ENCODE measurements at places on chromosomes 2 and 18.

DNA sequence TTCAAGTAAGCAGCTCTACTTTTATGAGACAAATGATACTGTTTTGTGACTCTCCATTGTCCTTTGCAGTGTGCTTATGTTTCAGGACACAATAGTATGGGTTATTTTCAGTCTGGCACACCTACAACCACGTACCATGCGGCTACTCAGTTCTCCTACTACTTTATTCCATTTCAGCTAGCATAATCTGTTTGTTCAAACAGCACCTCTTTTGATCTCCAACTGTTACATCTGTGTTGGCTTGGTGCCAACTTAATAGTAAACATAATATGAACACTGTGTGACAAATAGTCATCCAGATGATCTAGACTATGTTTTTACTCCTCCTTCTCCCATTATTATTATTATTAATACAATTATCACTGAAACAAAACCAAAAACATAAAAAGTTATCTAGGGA, 40.5 kb downstream of the MYO3B start:
- DNase-seq = no peak

DNA sequence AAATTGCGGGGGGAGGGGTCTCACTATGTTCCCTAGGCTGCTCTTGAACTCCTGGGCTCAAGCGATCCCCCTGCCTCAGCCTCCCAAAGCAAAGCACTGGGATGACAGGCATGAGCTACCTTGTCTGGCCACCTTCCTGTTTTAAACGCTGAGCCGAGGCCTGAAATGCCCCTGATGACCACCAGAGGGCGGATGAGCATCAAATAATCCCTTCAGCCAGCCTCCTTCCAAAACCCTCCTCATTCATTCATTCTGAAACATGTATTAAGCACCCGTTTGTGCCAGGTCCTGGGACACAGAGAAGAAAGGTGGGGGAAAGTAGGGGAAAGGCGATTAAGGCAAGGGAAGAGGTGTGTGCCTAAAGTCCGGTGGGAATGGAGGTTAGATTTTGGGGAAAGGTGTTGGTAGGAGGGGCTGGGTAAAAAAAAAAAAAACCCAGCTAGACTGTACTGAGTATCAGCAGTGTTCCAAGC, 30.7 kb upstream of the PTMA start:
- DNase-seq = peak; percentile 83

- no peak for DNase-seq
These were observed 44.5 kb upstream of the FOSL2 start for GRCh38 chr2:28348149-28348567.

GRCh38 chr2:191049728-191050639, 36.0 kb upstream of the STAT1 start:
- no peak for DNase-seq

GRCh38 chr18:50274044-50274442, 7.3 kb downstream of the MBD1 start:
- DNase-seq = no peak

DNA sequence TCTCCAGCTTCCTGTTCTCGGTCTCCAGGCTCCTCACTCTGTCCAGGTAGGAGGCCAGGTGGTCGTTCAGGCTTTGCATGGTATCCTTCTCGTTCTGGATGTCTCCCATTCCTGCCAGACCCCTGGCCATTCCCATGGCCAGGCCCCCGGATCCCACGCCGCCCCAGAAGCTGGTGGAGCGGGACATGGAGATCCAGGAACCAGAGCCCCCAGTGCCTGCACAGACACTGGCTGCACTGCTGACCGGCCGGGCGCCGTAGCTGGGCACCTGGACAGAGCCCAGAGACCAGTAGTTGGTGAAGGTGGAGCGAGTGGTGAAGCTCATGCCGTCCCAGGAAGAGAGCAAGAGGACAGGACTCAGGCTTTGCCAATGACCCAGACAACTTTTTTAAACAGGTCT, 129.1 kb upstream of the WDR75 start:
- no peak for DNase-seq

DNA sequence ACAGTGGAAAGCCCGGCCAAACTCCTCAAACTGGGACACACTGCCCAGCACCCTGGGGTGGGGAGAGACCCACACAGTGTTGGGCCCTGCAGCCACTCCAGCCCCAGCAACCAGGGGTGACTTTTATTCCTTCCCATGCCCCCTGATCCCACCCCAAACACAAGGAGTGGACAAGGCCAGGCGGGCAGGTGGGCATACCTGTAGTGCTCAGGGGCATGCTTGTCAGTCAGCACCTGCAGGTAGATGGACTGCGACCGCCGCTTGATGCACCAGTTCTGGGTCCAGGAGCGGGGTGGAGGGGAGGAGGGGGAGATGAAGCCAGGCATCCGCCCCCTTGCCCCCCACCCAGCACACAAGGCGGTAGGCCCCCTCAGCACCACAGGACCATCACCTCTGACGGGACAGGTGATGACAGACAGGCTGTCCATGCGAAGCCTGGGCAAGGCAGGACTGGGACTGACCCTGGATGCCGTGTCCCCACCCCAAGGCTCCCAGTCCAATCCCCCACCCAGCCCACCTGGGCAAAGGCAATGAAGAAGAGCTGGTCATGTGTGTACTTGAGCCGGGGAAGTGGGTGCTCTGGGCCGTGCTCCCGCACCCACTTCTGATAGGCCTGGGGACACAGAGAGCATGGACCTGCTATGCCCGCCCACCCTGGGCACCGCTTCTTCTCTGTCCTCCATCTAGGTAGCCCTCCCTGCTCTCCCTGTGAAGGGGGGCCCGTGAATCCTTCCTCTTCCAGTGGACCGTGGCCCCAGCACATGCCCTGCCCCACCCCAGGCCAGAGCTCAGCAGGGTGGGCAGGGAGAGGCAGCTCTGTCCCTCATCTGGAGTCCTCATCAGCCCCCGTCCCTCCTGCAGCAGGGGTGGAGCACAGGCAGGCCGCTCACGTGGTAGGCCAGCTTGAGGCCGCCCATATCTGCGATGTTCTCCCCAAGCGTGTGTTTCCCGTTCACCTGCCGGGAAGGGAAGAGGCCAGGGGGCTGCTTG, 7.1 kb downstream of the ECEL1 start:
- DNase-seq = no peak

- DNase-seq = peak; percentile 1
These were observed 284.7 kb downstream of the CMPK2 start for GRCh38 chr2:6580982-6581381.

DNA sequence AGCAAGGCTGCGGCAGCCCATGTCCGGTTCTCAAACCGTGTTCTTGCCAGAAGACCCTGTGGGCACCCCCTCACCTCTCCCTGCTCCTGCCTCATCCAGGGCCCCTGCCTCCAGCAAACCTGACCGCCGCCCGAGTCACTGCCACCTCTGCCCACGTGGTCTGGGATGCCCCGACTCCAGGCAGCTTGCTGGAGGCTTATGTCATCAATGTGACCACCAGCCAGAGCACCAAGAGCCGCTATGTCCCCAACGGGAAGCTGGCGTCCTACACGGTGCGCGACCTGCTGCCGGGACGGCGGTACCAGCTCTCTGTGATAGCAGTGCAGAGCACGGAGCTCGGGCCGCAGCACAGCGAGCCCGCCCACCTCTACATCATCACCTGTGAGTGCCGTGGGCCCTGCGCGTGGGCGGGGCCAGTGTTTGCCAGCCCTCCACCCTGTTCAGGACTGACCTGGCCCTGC, 32.2 kb downstream of the MTERF4 start:
- no peak for DNase-seq

- DNase-seq = no peak
These were observed 98.2 kb downstream of the BABAM2 start for GRCh38 chr2:27988718-27989117.

- DNase-seq = peak; percentile 42
These were observed 100.7 kb upstream of the CCDC195 start for GRCh38 chr2:224816816-224817215.

- no peak for DNase-seq
These were observed 17.1 kb downstream of the THAP4 start for GRCh38 chr2:241619597-241620418.

DNA sequence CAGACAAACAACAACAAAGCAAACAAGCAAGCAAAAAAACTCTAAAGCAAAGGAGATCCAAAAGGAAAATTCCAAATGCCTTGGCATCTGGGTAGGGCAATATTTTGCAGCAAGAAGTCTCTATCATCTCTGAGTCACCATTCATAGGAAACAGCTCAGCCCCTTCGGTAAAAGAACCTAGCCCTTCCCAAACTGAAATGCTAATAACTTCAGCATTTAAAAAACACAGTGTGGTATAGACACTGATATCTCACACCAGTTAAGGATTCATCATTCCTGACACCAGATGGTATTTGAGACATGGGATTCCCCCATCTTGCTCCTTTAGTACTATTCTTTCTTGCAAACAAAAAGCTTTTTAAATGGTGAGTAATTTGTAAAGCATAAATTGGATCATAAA, 491.8 kb downstream of the TXNL1 start:
- no peak for DNase-seq

DNA sequence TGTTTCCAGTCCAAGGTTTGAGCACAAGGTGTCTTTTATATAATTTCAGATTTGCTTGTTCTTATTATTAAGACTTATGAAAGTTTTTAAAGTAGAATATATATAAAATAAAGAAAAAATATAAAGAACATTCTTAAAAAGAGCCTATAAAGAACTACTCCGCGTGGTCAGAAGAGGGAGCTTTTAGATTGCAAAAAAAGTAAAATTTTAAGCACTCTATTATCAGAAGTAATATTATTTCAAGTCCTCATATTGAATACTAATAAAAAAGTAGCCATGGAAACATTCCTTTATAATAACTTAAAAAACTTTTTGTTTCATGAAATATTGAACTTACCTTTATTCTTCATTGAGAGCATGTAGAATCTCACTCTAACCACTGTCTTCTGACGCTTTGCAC, 51.4 kb downstream of the LINC00305 start:
- no peak for DNase-seq

DNA sequence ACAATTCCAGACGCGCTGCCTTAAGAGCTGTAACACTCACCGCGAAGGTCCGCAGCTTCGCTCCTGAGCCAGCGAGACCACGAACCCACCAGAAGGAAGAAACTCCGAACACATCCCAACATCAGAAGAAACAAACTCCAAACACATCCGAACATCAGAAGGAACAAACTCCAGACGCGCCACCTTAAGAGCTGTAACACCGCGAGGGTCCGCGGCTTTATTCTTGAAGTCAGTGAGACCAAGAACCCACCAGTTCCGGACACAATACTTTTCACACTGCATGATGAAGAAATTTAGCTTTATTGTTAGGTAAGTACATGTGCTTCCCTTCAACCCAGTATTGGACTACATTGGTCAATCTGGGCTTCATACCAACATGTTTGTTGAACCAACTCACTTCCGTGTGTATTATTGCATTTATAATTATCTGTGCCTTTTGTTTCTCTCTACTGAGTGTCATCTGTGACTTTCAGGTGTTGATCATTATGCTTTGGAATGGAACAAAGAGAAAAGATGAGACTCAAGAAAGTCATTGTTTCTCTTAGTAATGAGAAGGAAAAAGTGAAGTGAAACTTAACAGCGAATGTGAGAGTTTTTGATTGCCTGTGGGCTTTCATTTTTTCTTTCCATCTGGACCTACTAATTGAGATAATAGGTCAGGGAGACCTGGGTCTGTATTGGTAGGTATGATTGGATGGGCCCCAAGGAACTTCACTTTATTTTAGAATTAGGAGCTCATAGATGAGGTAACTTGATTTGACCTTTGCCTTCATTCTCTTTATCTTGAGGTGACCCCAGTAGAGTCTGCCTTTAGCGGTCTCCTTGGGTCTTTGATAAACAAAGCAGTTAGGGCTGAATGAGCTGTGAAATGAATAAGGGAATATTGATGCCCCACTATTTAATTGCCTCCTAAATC, 76.1 kb upstream of the CAVIN2 start:
- no peak for DNase-seq

GRCh38 chr18:66603941-66604627, at the start of gene CDH19:
Gene CDH19 (minus strand): TSS chr18:66604090. CDS start chr18:66572204, 31,886 bp downstream.
- DNase-seq = no peak

- DNase-seq = no peak
These were observed 37.2 kb upstream of the SLC8A1 start for GRCh38 chr2:40488927-40489677.

DNA sequence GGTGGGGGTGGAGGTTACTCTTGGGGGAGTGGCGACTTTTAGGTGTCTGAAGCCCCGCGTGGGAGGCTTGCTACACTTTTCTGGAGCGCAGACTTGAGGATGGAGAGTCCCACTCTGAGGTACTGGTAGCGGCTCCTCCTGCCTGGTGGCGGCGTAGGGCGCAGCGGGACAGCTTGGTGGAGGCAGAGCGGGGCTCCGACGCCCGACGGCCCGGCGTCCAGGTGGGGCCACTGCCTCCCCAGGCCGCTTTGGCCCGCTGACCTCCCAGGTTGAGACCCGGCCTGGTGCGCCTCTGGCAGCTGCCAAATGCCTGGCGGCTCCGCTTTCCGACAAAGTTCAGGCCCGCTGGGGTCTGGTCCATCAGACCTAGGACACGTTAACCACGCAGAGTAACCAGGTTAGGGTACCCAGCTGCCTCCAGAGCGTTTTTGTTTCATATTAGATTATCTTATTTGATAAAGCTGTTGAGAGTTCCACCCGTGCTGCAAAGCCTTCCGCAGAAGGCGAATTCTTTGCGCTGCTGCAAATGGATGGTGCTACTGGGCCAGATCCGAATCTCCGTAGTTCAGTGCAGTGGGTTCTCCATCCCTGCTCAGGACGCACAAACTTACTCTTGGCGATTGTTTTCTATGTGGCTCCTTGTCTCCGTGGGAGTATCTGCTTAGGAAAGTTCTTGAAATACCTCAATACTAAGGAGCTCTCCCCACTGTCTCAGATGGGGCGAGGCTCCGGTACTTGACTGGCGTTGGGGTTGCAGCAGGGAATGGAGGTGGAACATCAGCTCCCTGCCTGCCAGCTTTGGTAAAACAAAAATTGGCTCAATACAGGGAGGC, 405.9 kb downstream of the XIRP2 start:
- no peak for DNase-seq

- no peak for DNase-seq
These were observed 19.6 kb downstream of the EHBP1 start for GRCh38 chr2:62724886-62725711.

GRCh38 chr2:226114436-226114835, 685.2 kb downstream of the IRS1 start:
- peak; percentile 53 for DNase-seq

DNA sequence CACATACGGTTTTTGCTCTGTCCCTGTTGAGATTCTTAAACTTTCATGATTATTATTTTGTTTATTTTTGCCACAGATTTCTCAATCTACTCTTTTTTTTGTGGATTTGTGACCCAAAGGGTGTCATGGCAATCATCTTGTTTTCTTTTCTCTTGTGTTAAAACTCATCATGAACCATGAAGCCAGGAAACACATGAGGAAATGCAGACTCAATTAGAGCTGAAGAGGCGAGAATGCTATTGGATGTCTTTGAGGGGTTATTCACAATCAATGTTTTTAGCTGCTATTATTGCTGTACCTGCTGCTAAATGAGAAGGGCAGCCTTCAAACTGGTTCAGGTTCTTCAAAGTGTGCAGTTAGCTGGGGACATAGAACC, 99.5 kb upstream of the MMADHC start:
- no peak for DNase-seq

DNA sequence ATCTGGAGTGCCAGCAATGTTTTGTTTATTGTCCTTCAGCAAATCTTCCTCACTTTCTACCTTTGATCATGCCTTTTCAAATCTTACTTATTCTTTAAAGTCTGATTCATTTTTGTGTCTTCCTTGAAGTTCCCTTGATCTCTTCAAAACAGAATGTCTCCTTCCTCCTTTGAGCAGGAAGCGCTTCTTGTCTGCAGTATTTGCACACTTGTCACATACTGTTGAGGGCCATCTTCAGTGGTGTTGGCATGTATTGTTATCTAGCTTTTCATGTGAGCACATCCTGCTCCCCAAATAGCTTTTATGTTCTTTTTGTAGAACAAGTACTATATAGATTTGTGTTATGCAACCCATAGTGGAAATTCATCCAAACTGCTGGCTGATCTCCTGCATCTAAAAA, 5.9 kb upstream of the CERS6 start:
- DNase-seq = no peak

- DNase-seq = no peak
These were observed 5.7 kb upstream of the WIPF1 start for GRCh38 chr2:174603280-174603679.
